ENCODE measurements at places on chromosomes 3 and 15.

DNA sequence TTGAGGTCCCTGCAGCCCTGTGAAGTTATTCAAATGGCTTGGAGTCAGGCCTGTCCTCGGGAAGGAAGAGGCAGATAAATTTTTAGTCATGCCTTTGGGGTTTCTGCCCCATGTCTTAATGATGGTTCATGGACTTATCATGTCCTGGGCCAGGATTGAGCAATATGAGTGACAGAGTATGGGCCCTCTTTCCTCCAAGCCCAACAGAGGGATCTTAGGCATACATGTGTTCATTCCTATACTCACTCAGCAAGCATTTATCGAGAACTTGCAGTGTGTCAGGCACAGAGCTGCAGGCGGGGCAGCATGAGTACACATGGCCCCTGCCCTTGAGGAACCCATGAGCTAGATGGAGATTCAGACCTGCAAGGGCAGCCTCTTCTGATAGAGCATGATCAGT, 6.2 kb downstream of the ESYT3 start:
- no peak for DNase-seq

DNA sequence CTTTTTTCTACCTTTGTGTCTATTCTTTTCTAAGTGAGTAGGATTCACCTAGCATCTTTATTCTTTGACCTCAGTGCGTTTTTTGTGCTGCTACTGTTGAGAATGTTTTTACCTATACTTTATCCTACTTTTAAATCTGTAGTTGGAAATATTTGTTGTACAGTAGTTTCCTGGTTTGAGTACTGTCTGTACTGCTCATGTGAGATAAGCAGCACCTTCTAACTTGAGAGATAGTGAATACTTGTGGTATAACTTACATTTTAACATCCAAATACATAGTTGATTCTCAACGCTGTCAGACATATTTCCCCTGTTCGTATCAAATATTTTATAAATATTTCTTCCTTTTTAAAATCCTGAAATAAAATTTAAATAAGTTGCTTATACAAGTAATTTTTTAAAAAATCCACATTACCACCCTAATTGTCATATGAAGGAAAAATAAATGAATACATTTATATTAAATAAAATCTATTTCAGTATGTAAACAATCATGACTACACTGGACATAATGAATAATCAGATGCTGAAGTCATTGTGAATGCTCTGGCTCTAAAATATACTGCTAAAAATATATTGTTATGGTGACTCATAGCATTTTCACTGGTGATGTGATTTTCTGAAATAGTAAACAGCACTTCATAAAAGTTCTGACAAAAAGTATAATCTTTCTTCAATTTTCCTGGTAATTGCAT, 17.4 kb downstream of the ATP11B start:
- no peak for DNase-seq

DNA sequence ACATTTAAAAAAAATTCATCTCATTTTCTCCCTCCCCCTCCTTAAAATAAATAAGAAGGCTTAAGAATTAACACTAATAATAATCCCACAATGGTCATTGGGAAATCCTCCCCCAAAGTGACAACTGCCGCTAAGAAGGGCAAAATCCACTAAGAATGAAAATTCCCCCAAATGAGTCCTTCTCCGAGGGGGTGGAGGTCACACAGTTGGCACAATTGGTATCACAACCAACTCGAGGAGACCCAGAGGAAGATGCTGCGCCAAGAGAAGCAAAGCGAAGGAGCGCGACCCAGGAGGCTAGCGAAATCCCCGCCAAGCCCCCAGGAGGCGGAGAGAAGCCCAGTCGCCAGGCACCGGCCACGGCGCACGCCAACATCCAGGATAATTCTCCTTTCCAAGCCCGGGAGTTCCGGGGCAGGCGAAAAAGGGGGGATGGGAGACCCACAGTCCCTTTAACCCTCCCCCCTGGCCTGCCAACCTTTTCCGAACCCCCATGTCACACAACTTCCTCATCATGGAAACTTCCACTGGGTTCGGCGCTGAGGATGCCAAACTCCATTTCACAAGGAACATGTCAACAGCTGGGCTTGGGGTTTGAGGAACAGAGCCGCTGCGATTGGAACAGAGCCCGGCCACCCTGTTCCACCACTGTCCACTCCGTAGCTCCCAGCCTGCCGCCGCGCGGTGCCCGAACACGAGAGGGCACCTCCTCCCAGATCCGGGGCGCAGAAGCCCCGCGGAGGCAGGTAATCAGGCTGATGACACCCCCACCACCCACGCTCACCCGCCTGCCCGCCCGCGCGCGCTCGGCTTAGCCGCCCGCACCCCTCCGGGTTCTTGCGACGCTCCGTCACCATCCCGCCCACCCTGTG, 668 bp downstream of the THRB start:
- peak; percentile 52 for DNase-seq

DNA sequence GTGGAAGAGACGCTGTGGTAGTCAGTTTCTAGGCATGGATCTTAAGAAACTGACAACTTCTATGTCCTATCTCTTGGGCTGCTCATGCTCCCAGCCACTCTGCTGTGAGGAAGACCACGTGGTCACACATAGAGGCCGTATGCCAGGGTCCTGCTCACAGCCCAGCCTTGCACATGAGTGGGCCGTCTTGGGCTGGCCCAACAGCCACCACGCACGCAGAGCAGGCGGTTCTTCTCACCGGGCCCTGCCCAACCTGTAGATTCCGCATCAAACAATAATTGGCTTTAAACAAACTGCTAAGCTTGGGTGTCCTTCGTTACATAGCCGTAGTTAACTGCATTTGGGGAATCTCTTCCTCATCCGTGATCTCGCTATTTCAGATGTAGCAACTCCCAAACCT, 26.0 kb downstream of the SLC41A3 start:
- no peak for DNase-seq

- DNase-seq: no peak
These were observed 18.2 kb upstream of the PDIA5 start for GRCh38 chr3:123048480-123049237.

GRCh38 chr3:7075117-7075516, 214.2 kb downstream of the GRM7 start:
- DNase-seq: no peak

DNA sequence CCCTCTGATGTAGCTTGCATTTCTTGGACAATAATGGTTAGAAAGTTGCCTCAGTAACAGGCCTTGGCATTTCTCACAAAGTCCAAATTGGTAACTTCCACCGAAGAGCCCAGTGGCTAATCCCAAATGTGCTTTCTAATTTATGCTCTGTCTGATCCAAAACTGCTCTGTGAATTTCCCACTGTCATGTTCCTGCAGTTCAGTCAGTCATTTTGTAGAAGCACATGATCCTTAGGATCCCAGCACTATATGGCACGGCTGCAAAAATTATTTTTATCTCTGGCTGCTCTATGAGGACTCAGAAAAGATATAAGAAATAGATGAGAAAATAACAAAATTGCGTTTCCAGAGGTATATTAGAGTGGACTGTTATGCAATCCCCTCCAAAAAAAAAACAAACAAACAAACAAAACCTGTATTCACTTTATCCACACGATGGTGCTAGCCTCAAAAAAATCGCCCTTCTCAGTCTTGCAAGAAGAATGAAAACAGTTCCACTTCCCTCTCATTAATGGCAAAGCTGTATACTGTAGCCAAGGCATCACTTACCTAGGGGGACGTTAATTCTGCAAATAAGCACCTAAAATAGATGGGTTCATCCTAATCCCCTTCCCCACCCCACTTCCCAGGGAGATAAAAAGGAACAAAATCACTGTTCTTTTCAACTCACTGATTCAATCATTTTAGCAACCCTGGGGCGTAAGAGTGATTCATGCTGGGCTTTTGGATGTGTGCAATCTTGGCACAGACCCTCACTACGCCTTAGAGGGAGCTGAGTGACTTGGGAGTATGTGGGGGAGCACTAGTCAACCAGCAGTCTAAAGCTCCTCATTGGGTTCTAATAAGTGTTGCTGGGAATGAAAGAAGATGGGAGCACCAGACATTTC, 61.3 kb downstream of the TMCO5A start:
- DNase-seq: peak; percentile 14

Measured in naive B cell (primary cell).